ENCODE measurements at places on chromosomes 5 and 9. TPM values are rescaled to one million over a fixed set of nuclear protein-coding genes. Genes with fewer than 3 reads are reported as not detected.

POLK gene
- total RNA-seq, result 25.1 TPM

HAVCR2 gene
- total RNA-seq, result 4.6 TPM

GM2A gene
- total RNA-seq, result 8.2 TPM

PIP5K1B gene
- total RNA-seq, result 0.29 TPM

SV2C gene
- total RNA-seq, result not detected

PCDHA9 gene
- not detected for total RNA-seq

FGD3 gene
- 201 TPM for total RNA-seq

KIF12 gene
- total RNA-seq, result not detected

HSPB3 gene
- not detected for total RNA-seq

SPINK5 gene
- not detected for total RNA-seq

SDHA gene
- 209 TPM for total RNA-seq

HTR1A gene
- not detected for total RNA-seq

CCNG1 gene
- total RNA-seq, result 108 TPM

GFI1B gene
- total RNA-seq, result 0.18 TPM

PDZD2 gene
- 0.88 TPM for total RNA-seq

CCL21 gene
- total RNA-seq, result 0.32 TPM

SLC6A19 gene
- total RNA-seq, result 0.06 TPM

TUT7 gene
- 50.4 TPM for total RNA-seq

TLE4 gene
- total RNA-seq, result 138 TPM

PAXX gene
- total RNA-seq, result 173 TPM
